ENCODE measurements at places on chromosomes 7 and 10.

- no peak for DNase-seq
Measured at GRCh38 chr7:70881167-70881847, 250.6 kb upstream of the GALNT17 start.

- no peak for DNase-seq
Measured at GRCh38 chr10:12728494-12728893, 273.0 kb downstream of the CCDC3 start.

GRCh38 chr10:94358480-94358879 is 4.3 kb downstream of the NOC3L start:
- DNase-seq: no peak

DNA sequence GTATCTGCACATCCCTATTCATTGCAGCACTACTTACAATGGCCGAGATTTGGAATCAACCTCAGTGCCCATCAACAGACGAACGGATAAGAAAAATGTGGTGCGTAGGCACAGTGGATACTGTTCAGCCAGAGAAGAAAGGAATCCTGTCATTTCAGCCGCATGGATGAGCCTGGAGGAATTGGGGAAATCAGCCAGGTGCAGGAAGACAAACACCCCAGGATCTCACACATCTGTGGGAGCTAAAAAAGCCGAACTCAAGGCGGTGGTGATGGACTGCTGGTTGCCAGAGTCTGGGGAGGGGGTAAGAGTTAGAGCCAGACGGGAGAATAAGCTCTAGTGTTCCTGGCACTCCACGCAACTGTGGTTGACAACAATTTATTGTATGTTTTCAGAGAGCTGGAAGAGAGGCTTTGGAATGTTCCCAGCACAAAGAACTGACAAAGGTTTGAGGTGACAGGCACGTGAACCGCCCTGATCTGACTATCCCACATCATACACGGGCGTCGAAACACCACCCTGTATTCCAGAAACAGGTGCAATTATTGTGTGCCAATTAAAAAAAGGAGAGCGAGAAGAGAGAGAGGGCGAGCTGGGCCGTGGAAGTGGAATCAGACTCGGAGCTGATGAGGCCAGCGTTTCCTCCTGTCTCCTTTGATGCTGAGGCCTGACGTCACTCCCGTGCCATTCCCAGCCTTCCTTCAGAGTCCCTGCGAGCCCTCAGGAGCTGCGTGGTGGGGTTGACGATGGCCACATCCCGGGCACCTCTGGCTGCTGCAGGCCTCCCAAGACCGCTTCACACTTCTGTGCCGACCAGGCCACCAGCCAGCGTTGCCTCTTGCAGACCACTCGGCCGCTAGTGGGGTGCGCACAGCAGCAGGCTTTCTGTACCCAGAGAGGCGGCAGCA is 189.5 kb downstream of the DNAJB6 start:
- DNase-seq: no peak
